Activated T-helper 1 cell treated with anti-CD3 and anti-CD28 coated beads, Interleukin-2, amount 50 U/mL, for 16 hours (primary cell): ENCODE measurements at places on chromosomes 3 and 15.

DNA sequence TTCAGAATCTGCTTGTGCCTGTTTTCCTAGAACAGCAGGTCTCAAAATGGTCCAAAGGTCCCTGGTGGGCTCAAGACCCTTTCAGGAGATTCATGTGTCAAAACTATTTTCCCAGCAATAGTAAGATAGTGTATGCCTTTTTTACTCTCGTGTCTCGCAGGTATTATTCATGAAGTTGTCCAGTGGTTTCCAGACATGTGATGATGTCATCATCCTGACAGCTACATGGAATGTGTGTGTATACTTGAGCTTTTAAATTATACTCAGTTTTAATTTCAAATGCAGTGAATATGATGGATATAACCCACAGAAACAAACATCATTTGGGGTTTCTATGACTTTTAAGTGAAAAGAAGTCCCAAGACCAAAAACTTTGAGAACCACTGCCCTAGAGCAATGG lies 288.6 kb downstream of the NTRK3 start:
- no peak for DNase-seq

DNA sequence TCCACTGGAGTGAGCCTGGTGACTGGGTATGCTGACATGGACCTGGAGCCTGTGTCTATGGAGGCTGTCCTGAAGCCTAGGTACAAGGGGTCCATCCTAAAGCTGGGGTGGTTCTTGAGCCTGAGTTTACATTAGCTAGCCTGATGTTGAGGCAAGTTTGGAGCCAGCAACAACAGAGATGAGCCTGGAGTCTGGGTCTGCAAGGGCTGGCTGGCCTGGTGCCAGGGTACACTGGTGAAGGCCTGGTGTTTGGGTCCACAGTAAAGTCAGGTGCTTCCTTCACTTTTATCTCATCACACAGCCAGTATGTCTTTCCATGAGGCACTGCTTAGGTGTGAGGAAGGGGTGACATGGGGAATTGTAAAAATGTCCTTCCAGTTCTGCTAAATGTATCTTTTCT lies 49.5 kb downstream of the TP63 start:
- DNase-seq, result no peak

- no peak for DNase-seq
Observed at GRCh38 chr15:66941791-66942190, 123.6 kb upstream of the SMAD3 start.

DNA sequence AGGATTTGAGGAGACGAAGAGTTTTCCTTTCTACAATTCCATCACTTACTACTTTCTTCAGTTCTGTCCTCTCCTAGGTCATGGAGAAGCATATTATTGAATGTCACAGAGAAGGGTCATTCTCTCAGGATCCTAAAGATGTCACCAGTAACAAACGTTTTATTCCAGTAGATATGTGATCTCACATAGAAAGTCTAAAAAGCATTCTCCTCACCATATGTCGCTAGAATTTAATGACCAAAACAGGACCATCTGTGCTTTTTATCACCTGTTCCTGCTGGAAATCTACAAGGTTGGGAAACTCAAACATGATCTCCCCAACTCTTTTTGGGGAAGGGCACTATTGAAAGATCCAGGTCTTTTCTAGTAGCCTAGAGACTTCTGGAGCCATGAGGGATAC lies 24.0 kb upstream of the FRMD5 start:
- DNase-seq, result no peak

DNA sequence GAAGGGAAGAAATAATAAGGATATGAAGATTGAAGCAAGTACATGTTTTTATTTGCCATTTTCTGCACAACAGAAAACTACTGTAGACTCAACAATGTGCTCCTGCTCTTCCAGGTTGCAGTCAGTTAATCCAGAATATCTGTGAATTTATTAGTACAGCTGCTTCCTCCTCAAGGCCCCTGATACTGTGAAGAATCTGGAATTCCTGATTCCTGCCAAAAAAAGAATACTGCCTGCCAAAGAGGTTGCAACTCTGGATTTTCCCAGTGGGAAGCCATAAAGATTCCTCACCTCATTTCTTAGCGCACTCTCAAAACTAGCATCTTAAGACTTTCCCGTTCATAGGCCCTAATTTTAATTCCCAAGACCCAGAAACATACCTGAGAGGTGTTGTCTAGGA lies 33.6 kb upstream of the LRRC3B start:
- no peak for DNase-seq

DNA sequence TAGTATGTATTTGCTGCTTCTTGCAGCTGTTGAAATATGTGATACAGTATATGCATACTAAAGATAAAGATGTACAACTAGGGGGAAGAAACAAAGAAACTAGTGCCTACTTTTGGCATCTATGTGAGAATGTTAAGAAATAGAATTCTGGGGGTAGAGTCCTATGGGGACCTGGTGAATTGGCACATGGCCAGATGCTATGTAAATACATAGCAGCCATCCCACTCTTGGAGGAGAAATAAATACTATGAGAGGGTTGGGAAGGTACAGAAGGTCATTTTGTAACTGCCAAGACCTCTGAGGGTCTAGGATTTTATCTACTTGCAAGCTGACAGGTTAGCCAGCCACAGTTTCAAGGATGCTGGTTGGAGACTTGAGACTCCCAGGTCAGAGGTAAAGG lies 298.3 kb upstream of the TBL1XR1 start:
- DNase-seq, result no peak

GRCh38 chr3:189936201-189936945 lies 184.3 kb downstream of the P3H2 start:
- DNase-seq, result no peak

DNA sequence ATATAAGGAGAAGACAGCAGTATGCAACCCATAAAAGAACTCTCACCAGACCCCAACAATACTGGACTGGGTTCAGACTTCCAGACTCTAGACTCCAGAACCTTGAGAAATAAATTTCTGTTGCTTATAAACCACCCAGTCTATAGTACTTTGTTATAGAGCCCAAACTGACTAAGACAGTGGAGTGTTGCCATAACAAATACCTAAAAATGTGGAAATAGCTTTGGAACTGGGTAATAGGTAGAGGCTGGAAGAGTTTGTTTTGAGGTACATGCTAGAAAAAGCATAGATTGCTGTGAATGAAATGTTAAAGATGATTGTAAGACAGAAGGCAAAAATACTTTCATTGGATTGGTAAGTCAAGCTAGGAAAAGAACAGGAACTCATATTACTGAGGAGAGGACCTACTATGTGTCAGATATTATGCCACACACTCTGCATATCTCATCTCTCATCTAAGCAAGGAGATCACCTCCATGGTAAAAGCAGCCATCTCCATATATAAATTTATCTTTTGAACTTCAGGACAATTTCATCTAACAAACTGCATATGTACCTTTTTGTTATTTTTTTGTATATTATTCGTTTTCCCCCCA lies 67.4 kb upstream of the FNDC3B start:
- no peak for DNase-seq

GRCh38 chr3:152623286-152623911 lies 211.5 kb upstream of the P2RY1 start:
- no peak for DNase-seq

DNA sequence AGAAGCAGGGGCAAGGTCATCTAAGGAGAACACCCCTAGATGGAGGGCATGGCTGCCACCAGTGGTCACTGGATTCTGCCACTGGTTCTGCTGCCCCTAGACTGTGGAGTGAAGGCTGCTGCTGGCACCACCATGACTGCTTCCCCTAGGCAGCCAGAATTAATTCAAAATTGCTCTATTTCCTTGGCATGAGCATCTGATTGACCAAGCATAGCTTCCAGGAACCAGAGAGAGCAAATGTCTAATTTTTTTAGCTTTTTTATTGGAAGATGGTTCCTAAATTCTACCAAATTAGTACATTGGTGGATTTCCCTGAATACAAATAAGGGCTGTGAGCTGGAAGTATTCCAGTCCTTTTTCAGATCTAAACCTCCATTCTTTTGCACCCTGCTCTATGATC lies 270.2 kb upstream of the GBE1 start:
- no peak for DNase-seq

- DNase-seq, result no peak
Observed at GRCh38 chr3:101065962-101066361, 72.7 kb upstream of the ABI3BP start.

DNA sequence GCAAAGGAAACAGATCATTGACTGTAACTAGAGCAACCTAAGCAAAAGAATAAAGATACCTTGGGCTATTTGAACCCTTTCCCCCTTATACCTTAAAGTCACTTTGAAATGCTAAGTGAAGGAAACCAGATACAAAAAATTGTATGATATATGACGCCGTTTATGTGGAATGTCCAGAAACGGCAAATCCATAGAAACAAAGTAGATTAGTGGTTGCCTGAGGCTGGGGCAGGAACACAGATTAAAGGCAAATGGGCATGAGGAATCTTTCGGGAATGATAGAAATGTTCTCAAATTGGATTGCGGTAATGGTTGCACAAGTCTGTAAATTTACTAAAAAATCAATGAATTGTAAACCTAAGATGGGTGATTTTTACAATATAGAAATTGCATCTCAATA lies 160.1 kb upstream of the CCDC54 start:
- DNase-seq, result no peak
